ENCODE measurements at places on chromosomes 5 and 9. TPM values are rescaled to one million over a fixed set of nuclear protein-coding genes. Genes with fewer than 3 reads are reported as not detected.

The SHC3 gene
- total RNA-seq = 0.39 TPM

The ORM2 gene
- total RNA-seq = not detected

The SH3GL2 gene
- not detected for total RNA-seq

The ARSK gene
- total RNA-seq = 8.6 TPM

The NMUR2 gene
- not detected for total RNA-seq

The ETF1 gene
- 113 TPM for total RNA-seq

The KCNV2 gene
- not detected for total RNA-seq

The FSTL4 gene
- total RNA-seq = 6.3 TPM

The GABBR2 gene
- total RNA-seq = 0.34 TPM

The TMEM215 gene
- not detected for total RNA-seq

The MAMDC4 gene
- 5.7 TPM for total RNA-seq

The PIP5KL1 gene
- 2.0 TPM for total RNA-seq

The TTC33 gene
- total RNA-seq = 16.6 TPM

The NRG2 gene
- total RNA-seq = 1.3 TPM

The SPATA31E1 gene
- not detected for total RNA-seq

The FBXL7 gene
- total RNA-seq = 1.6 TPM

The GRM6 gene
- total RNA-seq = not detected

The GLRX gene
- 69.6 TPM for total RNA-seq

The BTNL9 gene
- 1.3 TPM for total RNA-seq

The PTPN3 gene
- total RNA-seq = 13.1 TPM

The ISCA1 gene
- total RNA-seq = 43.3 TPM

The PCDHGA5 gene
- 0.18 TPM for total RNA-seq

The GZMA gene
- total RNA-seq = not detected

The SOHLH1 gene
- not detected for total RNA-seq

The LAMC3 gene
- total RNA-seq = 2.0 TPM

The PPP3R2 gene
- not detected for total RNA-seq

The MFAP3 gene
- total RNA-seq = 26.3 TPM

The STKLD1 gene
- total RNA-seq = 0.85 TPM

The NME5 gene
- not detected for total RNA-seq

The PAEP gene
- not detected for total RNA-seq

The ACTBL2 gene
- not detected for total RNA-seq

The TTC39B gene
- total RNA-seq = 1.2 TPM

The ADAMTS13 gene
- 0.69 TPM for total RNA-seq

The TPD52L3 gene
- not detected for total RNA-seq

The KCNIP1 gene
- not detected for total RNA-seq

The AGXT2 gene
- total RNA-seq = not detected

The LCN1 gene
- not detected for total RNA-seq

The PCDHGA12 gene
- total RNA-seq = not detected

The MCTP1 gene
- 6.8 TPM for total RNA-seq

The RANBP3L gene
- not detected for total RNA-seq

The TAF1L gene
- not detected for total RNA-seq

The ZNF354B gene
- 6.1 TPM for total RNA-seq

The RASGEF1C gene
- 0.50 TPM for total RNA-seq

The PDE8B gene
- total RNA-seq = 1.1 TPM

The TOMM5 gene
- total RNA-seq = 333 TPM

The FGD3 gene
- total RNA-seq = 0.36 TPM

The KIF27 gene
- total RNA-seq = 1.3 TPM

The KIF24 gene
- total RNA-seq = 3.4 TPM

The SKIC3 gene
- total RNA-seq = 24.0 TPM

All from A549 treated with ZK216348 at 1 μM for 4 hours (cell line).